Effector CD8-positive, alpha-beta T cell (primary cell): ENCODE measurements at places on chromosomes 1 and 21.

- DNase-seq = no peak
These were observed 57.7 kb downstream of the PRDM2 start for GRCh38 chr1:13757693-13758092.

GRCh38 chr1:21368515-21369289 is 71.2 kb upstream of the NBPF3 start:
- DNase-seq = peak; percentile 56

DNA sequence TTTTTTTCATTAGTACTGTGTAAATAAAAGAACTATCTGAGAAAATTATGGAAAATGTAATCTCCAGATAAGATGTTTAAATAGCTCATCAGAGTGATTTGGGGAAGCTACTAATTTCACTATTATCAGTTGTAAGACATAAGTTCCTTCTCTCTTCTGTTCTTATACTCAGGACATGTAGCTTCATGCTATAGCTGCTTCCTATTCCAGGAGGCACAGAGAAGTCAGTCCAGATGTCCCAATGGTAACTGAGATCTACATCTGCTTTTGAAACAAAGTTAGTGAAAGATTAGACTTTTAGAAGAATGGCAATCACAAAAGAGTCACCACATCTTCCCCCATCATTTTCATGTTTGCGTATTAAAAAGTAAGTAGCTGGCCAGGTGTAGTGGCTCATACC is 5.6 kb downstream of the MAP3K21 start:
- no peak for DNase-seq

DNA sequence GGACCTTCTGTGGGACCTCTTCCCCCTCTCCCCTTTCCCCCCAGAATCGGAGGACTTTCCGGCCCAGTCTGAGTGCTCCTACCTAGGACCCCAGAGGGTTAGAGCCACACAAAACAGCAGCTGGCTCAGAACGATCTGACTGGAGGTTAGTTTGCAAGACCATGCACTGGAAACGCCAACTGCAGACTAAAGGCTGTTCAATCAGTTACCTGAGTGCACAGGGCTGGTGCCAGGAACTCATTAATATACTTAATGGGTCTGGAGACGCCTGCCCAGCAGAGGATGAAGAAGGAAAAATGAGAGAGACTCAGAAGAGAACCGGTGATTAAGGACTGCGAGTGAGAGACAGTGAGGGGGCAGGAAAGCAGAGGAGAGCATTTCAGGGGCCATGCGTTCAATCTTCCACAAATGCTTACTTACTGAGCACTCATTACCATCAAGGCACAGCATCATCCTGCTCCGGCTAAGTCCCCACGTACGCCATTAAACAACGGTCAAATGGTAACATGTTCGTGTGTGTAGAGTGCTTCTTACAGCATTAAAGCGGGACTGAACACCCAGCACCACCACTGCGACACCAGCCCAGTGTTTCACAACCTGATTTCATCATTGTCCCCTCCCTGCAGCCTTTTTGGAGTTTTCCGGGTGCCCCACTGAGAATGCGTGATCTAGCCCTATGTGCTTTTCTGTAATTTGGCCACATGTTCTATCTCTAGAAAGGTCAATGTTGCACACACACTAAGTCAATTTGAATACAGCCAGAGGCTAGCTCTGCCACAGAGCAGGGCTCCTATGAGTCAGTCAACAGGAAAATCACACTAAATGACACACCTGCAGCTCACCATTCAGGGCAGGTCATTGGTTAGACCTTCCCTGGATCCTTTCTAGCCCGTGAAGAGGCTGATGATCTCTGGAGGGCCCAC is 7.6 kb downstream of the ENO1 start:
- DNase-seq = no peak

DNA sequence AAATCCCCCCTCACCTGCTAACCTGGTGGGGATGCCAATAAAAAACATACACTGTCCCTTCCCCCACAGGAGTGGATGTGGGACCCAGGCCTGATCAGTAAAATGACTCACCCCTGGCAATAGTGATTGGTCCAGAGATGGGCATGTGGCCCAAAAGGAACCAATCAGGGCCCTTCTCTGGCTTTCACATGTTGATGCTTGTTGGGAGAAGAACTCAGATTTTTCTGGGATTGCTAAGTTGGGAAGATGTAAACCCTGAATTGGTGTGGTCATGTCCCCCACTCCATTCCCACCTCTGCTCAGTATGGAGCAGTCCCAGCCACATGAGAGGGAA is 43.6 kb upstream of the ACTL8 start:
- DNase-seq = no peak

DNA sequence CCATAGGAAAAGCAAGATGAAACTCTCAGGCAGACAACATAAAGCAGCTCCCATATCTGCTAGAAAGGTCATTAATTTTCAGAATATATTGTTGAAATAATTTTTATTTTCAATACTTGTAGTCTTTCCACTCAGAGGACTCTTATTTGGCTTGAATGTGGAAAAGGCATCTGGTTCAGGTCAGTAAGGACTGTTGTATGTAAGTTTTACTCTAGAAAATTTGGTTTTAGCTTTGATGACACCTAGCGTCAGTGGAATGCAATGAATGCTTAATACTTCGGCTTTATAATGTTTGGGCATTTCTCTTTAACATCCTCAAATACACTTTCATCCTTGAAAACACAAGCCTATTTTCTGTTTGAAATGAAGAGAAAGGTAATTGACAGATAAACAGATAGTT is 63.3 kb downstream of the LRRC40 start:
- no peak for DNase-seq

DNA sequence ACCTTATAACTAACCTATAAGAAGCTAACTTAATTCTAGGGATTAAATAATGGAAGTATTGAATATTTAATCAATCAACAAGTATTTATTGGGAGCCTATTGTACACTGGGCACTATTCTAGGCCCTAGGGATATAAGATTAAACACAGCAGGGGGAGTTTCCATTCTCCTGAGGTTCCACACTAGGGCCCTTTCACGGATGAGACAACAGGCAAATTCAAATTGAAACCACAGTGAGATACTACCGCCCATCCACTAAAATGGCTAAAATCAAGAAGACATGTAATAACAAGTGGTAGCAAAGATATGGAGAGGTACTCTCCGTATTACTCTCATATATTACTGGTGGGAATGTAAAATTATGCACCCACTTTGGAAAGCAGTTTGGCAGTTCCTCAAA is 674.4 kb downstream of the KIF26B start:
- DNase-seq = no peak

DNA sequence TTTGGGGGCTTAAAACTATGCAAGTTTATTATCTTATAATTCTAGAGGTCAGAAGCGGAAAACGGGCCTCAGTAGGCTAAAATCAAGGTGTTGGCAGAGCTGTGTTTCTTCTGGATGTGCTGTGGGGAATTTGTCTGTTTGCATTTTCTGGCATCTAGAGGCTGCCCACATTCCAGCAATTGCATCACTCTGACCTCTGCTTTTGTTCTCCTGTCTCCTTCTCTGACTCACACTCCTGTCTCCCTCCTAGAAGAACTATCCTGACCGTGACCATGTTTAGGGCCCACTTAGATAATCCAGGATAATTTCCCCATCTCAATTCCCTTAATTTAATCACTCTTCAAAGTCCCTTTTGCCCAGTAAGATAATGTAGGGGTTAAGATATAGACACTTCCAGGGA is 127.4 kb upstream of the DEPDC1 start:
- no peak for DNase-seq

DNA sequence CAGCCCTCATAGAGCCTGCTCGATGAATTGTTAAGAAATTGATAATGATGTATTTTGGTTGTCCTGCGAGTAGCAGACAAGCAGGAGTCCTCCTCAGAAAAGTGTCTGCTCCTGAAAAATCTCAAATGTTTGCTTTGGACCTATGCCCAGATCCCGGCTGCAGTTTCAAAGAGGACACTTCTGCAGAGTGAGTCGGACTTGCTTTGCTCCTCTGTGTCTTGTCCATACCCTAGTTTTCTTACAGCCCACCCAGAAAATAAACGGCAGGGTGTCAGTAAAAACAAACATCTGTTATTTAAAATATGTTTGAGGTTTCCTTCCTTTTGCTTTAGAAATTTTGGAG is 2.8 kb downstream of the S100A10 start:
- DNase-seq = no peak

GRCh38 chr1:38098101-38098847 is 51.7 kb upstream of the POU3F1 start:
- DNase-seq = no peak
